ENCODE measurements at places on chromosomes 12 and 14.
A peak's percentile ranks its signal among the peaks of the same experiment; 100 is the strongest.

DNA sequence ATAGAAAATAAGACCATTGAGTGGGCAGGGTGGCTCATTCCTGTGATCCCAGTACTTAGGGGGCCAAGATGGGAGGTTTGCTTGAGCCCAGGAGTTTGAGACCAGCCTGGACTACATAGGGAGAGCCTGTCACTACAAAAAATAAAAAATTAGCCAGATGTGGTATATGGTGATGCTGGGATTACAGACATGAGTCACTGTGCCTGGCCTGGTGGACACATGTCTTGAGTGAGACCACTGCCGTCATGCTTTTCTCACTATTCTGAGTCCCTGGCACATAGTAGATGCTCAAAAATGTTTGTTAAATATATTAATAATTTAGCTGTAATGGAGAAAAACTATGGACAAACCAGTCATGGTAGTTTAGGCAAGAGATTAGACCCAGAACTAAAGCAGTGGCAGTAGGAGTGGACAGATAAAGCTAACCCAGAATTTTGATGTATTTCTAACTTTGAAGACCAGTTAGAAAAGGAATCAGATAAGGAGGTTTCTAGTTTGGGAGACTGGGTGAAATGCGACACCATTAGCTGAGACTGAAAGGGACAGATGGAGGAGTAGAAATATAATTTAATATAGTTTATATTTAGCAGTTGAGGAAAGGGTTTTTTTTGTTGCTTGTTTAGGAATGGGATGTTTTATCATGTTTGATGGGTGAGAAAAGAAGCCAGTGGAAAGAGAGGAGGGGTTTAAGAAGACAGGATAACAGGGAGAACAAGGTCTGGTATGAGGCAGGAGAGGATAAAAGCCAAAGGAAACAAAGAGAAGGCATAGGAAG is 7.4 kb upstream of the PTGES3 start:
- DNase-seq: no peak

DNA sequence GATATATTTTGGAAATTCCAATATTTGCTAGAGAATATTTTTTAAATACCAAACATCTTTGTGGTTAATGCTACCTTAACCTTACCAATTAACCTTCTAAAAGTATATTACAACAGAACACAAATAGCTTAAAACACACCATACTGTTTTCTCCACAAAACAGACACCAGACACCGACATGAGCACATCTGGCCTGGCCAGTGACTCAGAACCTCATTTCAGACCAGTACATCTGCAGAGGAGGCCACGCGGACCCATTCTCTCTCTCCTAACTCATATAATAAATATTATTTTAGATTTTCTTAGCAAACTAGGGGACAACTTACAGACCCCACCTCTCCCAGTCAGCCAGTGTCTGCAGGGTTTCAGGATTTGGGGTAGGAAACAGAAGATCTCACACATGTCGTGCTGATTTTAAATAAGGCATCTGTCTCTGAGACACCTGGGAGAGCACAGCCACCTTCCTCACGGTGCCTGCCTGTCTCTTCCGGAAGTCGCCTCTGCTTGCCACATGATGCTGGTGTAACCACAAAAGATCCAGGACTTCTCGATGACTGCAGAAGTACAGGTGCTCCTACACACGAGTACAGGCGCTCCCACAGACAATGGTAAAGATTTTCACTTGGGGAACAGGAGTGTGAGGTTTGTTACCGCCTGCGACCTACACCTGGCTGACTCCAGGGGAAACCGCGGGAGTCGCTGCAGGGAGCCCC is 9.7 kb upstream of the ANKLE2 start:
- DNase-seq: no peak

DNA sequence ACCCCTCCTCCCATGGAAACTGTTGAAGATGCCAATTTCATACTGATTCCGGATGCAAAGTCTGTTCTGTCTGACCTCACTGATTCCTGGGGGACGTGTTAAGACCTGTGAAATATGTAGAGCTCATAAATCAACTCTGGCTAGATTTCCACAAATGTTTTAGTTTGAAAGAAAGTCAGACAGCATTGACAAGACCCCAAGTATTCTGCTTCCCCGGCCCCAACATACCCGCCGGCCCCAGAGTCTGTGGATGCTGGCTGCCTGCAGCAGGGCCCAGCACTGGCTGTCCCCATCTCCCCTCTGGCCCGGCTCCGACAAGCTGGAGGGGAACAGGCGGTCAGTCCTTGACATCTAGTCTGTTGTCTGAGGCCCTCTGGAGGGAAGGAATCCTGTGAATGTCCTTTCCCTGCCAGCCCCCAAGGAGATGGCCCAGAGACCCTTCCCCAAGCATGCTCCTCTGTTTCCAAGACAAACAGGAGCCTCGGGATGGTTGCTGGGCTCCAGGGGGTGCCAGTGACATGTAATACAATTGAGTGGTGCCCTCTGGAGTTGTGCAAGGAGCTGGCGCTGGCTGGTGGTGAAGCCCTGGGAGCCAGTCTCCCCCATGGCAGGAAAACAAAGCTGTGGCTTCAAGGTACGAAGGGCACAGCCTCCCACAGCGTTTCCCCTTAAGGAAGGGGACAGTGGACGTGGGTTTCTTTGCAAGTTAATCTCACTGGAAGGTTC is 22.3 kb downstream of the FBLN5 start:
- no peak for DNase-seq

DNA sequence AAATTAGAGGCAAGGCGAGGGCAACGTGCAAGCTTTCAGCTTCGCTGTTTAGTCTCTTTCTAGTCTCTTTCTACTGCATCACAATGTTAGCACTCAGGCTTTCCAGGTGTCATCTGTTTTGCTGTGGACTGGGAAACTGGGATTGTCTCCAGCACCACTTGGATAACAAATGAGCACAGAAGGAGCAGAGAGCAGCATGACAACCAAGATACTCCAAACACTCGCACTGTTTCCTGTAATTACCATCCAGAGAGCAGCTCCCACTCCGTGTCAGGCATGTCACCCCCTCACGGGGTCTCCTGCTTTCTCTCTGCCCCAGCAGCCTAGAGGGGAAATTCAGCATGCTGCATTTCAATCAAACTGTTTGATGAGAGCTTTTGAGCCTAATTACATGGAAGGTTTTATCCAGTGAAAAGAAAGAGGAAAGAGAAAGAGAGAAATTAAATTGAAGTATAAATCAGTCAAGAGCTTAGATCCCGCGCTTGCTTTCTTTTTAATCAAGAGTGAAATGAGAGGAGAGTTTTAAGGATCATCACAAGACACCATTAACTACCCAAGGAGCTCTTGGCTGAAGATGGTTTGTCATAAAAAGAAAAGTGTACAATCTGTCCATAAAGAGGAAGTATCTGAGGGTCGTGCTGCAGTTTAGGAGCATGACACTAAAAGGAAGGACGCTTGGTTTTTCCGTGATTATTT is 917.7 kb downstream of the DIO2 start:
- peak; percentile 7 for DNase-seq

- DNase-seq: no peak
Measured at GRCh38 chr12:77366616-77367015, 301.2 kb upstream of the E2F7 start.

DNA sequence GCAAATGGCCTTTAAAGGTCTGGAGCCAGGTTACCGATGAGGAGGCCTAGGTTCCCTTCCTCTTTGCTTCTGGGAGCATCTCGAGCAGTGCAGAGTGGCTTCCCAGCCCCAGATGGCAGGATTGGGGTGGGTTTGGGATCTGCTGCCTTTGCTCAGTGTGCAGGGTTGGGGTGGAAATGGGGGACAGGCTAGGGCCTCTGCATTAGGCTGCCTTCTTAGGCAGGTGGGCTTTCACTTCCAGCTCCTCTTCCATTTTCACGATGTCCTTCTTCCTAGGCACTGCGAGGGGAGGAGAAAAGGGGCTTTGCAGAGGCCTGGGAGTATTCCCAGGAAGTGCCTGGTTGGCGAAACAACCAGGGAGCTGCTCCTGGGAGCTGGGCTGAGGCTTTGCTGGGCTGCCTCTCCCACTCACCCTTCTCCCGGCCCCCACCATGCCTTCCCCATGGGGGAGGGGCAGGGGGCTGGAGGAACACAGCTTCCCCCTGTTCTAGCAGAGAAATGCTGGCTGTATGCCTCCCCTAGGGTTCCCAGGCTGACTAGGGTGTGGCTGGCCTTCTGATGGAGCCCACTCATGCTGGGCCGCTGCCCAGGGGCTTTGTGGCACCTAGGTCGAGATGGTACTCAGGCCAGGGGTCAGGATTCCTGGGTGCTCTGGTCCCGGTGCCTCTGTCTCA is 2.4 kb downstream of the NR4A1 start:
- DNase-seq: no peak

GRCh38 chr12:100348657-100349454 is 8.0 kb upstream of the SLC17A8 start:
- DNase-seq: peak; percentile 24

DNA sequence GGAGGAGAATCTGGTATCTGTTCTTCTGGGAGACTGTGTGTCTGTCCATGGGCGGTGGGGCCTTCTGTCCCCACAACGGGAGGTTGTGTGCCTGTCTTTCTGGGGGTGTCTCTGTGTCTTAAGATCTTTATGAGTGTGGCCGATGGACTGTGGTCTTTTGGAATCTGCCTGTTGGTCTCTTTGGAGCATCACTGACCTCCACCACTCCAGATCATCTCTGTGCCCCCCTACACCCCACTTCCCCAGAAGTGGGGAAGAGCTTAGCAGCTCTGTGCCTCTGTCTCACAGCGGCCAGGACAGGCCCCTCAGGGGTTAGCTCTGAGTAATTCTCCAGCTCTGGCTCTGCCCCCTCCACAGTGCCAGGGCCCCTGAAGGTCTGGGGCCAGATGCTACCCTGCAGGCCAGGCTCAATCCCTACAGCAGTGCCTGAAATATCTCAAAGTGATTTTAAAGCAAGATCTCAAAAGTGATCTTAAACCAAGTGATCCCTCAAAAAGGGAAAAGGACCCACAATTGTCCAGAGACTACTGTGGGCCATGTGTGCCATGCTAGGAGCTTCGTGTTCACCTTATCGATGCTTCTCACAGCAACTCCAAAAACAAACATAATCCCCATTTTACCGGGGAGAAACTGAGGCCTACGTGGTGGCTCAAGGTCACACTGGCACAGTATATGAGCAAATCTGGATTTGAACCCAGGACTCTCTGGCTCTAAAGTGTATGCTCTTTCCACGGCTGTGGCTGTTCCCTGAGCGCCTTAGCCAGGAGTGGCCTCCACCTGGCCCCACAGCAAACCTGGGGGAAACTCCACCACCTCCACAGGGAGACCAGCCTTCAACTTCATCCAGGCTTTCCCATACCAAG is 26.0 kb upstream of the KRT78 start:
- no peak for DNase-seq

DNA sequence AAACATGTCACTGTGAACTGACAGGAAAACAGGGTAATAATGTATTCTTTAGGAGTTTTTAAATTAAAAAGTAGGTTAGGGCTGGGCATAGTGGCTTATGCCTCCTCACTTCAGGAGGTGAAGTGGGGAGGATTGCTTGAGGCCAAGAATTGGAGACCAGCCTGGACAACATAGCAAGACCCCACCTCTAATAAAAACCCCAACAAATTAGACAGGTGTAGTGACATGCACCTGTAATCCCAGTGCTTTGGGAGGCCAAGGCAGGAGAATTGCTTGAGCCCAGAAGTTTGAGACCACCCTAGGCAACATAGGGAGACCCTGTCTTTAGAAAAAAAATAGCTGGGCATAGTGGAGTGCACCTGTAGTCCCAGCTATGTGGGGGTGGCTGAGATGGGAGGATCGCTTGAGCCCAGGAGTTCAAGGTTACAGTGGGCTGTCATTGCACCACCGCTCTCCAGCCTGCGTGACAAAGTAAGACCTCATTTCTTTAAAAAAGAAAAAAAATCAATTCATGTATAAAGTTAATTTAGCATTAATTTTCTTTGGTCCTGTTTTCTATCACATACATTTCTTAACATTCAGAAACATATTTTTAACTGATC is 20.4 kb downstream of the FBXO34 start:
- DNase-seq: no peak

DNA sequence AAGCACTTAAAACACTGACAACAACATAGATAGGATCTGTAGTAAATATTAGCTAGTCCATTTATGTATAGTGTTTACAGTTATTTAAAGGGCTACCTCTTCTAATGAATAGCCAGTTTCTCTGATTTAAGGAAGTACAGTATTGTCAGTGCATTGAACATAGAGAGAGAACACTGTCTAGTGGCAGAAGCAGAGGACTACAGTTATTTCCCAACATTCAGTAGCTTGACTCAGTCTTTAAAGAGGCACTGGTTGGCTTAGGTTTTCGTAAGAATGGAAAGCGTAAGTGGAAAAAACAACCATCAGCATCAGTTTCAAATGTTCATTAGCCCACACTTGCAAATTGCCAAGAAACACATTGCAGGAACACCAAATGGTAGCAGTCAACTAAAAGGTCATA is 125.0 kb upstream of the HMGA2 start:
- DNase-seq: no peak

- no peak for DNase-seq
Measured at GRCh38 chr14:97692084-97692483, 894.9 kb downstream of the VRK1 start.

DNA sequence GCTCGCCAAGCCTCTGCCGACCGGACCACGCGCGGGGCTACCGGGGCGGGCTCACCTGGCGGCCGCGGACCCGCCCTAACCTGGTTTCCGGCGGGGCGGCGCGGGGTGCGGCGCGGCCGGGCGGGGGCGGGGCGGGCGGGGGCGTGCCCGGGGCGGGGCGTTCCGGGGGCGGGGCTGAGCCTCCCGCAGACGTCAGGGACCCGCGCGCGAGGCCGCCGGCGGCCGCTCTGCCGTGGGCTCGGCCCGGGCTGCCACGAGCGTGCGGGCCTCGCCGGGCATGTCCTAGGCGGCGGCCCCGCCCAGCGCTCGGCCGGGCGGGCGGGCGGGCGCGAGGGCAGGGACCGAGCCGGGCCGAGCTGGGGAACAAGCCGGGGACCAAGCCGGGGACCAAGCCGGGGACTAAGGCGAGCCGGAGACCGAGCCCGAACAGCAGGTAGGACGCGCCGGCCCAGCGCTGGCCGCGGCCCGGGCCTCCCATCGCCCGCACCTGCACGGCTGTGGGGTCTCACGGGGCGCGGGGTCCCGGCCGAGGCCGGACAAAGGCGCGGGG is at the start of gene CEP170B:
Gene CEP170B, plus strand, starts transcription at position 188 of the 550 bp plus-strand sequence. CDS start 3,183 bp downstream, outside the sequence.
- peak; percentile 89 for DNase-seq

- no peak for DNase-seq
Measured at GRCh38 chr14:65255029-65255545, 152.8 kb upstream of the MAX start.

DNA sequence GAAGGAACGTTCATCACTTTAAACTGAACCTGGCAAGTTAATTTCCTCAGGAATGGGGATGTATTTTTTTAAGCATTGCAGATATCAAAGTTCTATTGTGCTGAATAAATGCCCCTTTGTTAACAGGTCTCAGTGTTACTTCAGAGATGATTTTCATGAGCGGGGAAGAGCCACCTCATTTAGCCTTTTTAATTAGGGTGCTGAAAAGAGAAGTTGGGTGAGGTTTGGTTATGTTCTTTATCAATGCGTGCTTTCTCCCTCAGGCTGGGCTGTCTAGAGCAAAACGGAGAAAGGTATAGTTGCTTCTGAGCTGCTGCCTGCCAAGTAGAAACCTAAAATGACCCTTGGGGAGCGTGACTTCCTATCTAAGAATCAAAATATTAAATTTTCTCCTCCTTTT is 8.0 kb upstream of the HIP1R start:
- DNase-seq: no peak
